NAMALWA (cell line): ENCODE measurements at places on chromosomes 6 and 20.

- DNase-seq, result no peak
Measured at GRCh38 chr6:163994566-163994965, 580.0 kb downstream of the QKI start.

- peak; percentile 27 for DNase-seq
Measured at GRCh38 chr6:47438481-47439347, 38.9 kb upstream of the CD2AP start.

- DNase-seq, result no peak
Measured at GRCh38 chr20:56781108-56781739, 152.1 kb downstream of the TFAP2C start.

DNA sequence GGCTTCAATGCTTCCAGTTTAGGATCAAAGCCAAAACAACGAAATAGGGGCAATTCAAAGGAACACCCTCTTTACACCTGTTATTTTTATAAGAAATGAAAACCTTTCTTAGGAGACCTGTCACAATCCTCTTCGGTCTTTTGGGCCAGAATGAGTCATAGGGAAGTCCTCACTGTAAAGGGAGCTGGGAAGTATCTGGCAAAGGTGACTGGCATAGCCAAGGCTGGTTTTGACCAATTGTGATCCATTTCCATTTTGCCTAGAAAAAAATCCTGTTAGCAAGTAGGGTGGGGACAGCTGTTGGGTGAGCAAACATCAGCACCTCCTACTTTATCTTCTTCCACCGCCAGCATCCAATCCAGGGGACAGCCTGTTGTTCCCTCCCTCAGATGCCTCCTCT, 343.2 kb upstream of the SULF2 start:
- no peak for DNase-seq

GRCh38 chr6:99514089-99514488, 1.1 kb downstream of the USP45 start:
- DNase-seq, result no peak
